Tongue (tissue), 3 donors: ENCODE measurements at places on chromosomes 3 and 15. TPM values are rescaled to one million over a fixed set of nuclear protein-coding genes. Genes with fewer than 3 reads are reported as not detected.

The CHRNA5 gene
- total RNA-seq, result 2.1 TPM

The SECISBP2L gene
- 50.5 TPM for total RNA-seq

DNA sequence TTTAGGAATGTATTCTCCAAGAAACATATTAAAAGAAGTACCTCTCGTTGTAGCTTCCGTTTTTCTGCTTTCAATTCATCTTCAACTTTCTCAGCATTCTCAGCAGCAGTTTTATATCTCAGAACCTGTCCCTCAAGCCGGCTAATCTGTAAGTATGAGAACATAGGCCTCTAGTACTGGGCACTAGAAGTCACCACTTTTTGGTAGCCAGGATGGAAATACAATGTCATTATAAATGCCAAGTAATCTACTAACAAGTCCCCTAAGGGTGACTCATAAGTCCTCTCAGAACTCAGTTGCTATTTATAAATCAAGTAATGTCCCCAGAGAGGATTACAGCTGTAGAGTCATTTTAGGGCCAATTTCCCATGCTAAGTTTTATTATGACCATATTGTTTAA lies 61.1 kb downstream of the MLH1 start:
- peak; percentile 56 for DNase-seq

DNA sequence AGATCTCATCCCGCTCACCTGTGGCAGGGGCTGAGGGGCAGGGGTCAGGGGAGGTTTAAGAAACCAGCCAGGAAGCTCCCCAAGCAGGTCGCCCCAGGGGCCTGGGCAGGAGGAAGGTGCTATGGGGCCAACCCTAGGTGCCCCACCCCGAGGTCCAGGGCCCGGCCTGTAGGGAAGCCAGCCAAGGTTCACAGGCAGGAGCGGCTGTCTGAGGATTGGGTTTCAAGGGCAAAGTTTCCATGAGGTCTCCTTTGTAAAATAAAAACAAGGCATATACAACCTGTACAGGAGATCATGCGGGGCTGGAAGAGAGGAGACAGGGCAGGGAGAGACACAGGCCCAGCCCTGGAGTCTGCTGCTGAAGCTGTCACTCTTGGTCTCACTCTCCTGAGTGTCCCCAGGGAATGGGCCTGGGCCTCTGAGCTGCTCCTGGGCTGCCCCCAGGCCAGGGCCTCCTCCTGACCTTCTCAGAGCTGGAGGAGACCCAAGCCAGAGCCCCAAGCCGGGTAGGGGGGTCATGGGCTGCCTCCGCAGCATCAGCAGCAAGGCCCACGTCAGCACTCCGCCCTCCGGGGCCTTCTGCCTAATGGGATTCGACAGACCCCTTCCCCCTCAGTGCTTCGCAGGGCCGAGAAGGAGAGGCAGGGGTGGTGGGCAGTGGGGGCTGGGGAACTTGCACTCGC lies 5.5 kb downstream of the CPLX3 start:
- no peak for DNase-seq

- no peak for DNase-seq
Observed at GRCh38 chr3:118127992-118128391, 906.7 kb downstream of the IGSF11 start.

DNA sequence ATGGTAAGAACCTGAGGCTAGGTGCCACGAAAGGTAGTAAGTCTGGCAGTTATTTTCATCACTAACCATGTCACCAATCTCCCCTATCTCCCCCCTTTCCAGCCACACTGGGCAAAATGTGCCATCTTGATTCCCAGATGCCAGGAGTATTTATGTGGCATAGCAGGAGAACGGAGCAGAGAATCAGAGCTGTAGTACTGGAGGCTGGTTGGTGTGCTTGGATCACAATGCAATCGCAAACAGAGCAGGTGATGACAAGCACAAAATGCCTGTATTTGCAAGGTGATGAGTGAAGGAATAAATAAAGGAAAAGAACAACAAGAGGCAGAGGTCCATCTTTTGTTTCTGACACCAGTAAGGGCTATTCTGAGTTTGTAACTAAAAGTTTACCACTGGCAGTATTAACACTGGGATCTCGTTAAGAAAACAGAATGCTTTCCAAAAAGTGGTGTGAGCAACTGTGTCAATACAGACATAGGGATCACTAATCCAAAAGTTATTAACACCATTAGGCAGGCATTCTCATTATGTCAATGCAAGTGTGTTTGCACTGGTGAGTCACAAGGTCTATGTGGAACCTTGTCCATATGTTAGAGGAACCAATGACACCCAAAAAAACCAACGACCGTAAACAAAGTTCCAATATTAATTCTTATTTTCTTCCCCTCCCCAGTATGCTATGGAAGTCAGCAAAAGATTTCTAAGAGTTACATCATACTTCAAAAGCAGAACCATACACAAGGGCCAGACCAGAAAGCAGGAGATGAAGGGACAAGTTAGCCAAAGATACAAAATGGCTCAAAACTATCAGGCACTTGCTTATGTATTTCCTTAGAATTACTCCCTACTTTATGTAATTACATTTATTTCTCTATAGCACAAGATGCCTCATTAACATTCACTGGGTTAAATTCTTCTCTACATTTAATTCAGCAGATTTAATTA lies 556.6 kb downstream of the FOXP1 start:
- no peak for DNase-seq

- no peak for DNase-seq
Observed at GRCh38 chr3:154792828-154793227, 287.3 kb upstream of the MME start.

DNA sequence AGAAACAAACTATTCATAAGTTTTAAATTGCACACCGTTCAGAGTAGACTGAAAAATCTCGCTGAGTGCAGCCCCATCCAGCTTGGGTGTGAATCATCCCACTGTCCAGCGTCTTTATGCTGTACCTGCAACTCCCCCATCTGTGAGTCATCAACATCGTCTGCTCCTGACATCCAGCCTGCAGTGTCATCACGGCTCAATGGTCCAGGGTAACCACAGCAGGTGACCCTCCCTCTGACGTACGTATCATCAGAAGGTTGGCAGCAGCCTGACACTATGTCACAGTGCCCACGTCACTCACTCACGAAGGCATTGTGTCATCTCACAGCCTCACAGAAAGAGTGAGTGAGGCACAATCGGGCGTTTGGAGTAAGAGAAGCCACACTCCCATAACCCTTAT lies 65.2 kb downstream of the TPRA1 start:
- DNase-seq, result no peak
